Esophagus muscularis mucosa (tissue), 4 donors: ENCODE measurements at places on chromosomes 7 and 10. TPM values are rescaled to one million over a fixed set of nuclear protein-coding genes. Genes with fewer than 3 reads are reported as not detected.
A peak's percentile ranks its signal among the peaks of the same experiment; 100 is the strongest.

DNA sequence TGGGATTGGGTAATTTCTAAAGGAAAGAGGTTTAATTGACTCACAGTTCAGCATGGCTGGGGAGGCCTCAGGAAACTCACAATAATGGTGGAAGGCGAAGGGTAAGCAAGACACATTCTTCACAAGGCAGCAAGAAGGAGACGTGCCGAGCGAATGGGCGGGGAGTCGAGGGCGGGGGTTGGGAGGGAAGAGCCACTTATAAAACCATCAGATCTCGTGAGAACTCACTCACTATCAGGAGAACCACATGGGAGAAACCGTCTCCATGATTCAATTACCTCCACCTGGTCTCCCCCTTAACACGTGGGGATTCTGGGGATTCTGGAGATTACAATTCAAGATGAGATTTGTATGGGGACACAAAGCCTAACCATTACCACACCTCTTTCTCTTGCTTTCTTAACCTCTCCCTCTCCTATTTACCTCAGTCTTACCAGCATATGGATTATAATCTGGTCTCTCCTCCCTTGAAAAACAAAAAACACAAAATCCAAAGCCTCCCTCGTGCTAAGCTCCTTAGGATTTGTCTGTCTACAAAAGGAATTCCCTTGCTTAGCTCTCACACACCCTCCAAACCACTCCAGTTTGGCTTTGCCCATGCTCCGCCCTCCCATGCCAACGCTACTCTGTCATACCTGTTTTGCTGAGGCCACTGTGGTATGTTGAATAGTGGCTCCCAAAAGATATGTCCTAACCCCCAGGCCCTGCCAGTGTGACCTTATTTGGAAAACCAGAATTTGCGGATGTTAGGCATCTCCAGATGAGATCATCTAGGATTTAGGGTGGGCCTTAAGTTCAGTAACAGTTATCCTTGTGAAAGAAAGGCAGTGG, 19.6 kb upstream of the EFCAB10 start:
- no peaks in the 10 kb centered on the region for H3K27me3 ChIP-seq
- no peak overlapping the region for H3K27ac ChIP-seq
- no peak for DNase-seq

Gene HTR5A
- not detected for total RNA-seq

Gene TMEM72
- not detected for total RNA-seq

- no peak overlapping the region for H3K4me3 ChIP-seq
- peak overlapping the region; percentile 55 for H3K27ac ChIP-seq
These were observed 175.5 kb upstream of the ITGB1 start for GRCh38 chr10:33133557-33133956.

- no peaks in the 10 kb centered on the region for H3K36me3 ChIP-seq
- peaks cover 29% of the 10 kb centered on the region for H3K4me1 ChIP-seq
- no peak for DNase-seq
- H3K27ac ChIP-seq: peak overlapping the region; percentile 64
- H3K4me3 ChIP-seq: no peak overlapping the region
These were observed 227.4 kb downstream of the PRKG1 start for GRCh38 chr10:51301644-51302043.

Gene UFSP1
- total RNA-seq: 3.5 TPM

Gene SPAM1
- not detected for total RNA-seq

DNA sequence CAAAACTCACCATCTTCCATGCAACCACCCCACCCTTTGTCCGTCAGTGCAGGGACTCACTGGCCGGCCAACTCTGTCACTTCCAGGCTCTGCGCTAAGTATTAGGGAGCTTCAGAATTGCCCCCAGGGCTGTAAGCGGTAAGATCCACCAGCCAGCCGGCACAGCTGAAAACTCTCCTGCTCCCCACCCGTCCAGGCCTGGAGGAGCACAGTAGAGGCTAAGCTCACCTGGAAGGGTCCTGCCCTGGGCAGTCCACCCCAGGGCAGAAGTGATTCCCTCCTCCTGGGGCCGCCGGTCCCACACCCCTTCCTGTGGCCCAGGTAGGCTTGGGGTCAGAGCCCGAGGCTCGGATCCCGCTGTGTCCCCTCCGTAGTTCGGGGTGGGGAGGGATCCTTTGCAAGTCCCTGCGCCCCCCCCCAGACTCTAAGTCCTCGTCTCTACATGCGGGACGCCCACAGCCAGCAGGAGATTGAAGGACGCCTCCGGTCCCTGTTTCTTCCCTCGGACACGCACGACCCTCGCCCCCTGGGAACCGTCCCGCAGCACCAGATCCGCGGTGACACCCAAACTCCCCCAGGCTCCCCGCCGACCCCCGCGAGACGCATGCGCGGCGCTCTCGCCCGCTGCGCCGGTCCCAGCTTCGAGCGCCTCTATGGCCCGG, 138.9 kb downstream of the ARHGAP22 start:
- H3K4me1 ChIP-seq: peaks cover 11% of the 10 kb centered on the region
- no peaks in the 10 kb centered on the region for H3K36me3 ChIP-seq
- H3K27me3 ChIP-seq: no peaks in the 10 kb centered on the region
- peak overlapping the region; percentile 20 for H3K4me3 ChIP-seq
- H3K27ac ChIP-seq: no peak overlapping the region

Gene ENTPD1
- 30.3 TPM for total RNA-seq

- H3K4me1 ChIP-seq: no peaks in the 10 kb centered on the region
- no peak overlapping the region for H3K27ac ChIP-seq
- no peak overlapping the region for H3K4me3 ChIP-seq
- no peak for DNase-seq
- no peaks in the 10 kb centered on the region for H3K36me3 ChIP-seq
These were observed 63.1 kb upstream of the DUSP5 start for GRCh38 chr10:110434489-110435096.

- H3K4me1 ChIP-seq: peaks cover 14% of the 10 kb centered on the region
- DNase-seq: no peak
- no peak overlapping the region for H3K27ac ChIP-seq
- no peaks in the 10 kb centered on the region for H3K27me3 ChIP-seq
These were observed 156.4 kb upstream of the FGFR2 start for GRCh38 chr10:121754666-121755065.

- H3K36me3 ChIP-seq: no peaks in the 10 kb centered on the region
- peak overlapping the region; percentile 32 for H3K4me3 ChIP-seq
- H3K27me3 ChIP-seq: peaks cover 71% of the 10 kb centered on the region
- peaks cover 25% of the 10 kb centered on the region for H3K4me1 ChIP-seq
These were observed 4.8 kb upstream of the KCP start for GRCh38 chr7:128915271-128915819.

- peaks cover 40% of the 10 kb centered on the region for H3K4me1 ChIP-seq
- H3K27me3 ChIP-seq: no peaks in the 10 kb centered on the region
- DNase-seq: no peak
- no peaks in the 10 kb centered on the region for H3K36me3 ChIP-seq
- H3K27ac ChIP-seq: no peak overlapping the region
These were observed 193.7 kb downstream of the RNLS start for GRCh38 chr10:88389456-88389855.

GRCh38 chr10:79162861-79163665, 94.3 kb downstream of the ZMIZ1 start:
- no peaks in the 10 kb centered on the region for H3K27me3 ChIP-seq

DNA sequence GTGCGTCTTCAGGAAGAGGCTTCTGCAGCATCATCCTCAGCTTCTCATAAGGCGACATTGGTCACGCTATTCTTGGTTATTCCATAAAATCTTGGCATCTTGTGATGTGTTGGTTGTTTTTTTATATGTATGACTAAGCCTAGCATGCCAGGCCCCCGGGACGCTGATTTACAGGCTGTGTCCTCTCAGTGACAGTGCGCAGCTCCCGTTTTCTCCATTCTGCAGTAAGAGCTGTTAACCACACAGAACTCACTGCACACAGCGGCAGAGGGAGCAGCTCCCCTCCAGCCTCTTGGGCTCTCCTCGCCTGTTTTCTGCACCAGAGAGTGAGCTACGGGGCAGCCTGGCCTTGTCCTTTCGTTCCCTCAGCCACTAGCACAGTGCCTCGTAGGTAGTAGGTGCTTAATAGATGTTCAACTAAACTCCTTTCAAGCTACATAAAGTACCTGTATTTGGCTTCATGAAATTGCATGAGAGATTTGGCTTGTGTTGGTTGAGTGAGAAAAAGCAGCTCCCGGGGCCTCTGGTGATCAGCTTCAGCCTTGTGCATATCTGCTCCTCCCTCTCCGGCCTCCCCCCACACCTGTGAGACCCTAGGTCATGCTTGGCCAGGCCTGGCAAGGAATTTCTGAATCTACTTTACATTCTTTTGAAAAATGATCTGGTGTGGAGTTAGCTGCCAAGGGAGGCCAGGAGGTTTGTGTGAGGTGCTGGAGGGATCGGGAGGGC, 116.2 kb downstream of the WDR37 start:
- H3K27ac ChIP-seq: no peak overlapping the region
- no peaks in the 10 kb centered on the region for H3K4me1 ChIP-seq
- no peak overlapping the region for H3K4me3 ChIP-seq

DNA sequence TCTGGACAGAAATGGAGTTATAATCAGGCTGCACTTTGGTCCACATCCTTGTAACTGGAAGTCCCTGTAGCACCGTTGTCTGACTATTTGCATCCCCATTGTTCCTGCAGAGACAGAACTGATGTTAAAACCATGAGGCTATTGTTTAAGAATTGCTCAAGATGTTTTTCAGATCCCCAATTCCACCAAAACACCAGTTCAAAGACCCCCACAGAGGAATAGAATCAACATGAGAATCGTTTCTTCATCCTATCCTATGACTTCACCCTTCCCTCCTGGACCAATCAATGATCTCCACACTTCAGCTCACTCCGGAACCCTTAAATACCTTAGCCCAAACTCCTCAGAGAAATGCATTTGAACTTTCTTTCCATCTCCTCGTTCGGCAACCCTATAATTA, 57.1 kb upstream of the GRID1 start:
- no peak for DNase-seq
- H3K36me3 ChIP-seq: no peaks in the 10 kb centered on the region
- H3K4me3 ChIP-seq: no peak overlapping the region
- H3K27me3 ChIP-seq: no peaks in the 10 kb centered on the region

GRCh38 chr7:131974671-131975070, 418.2 kb upstream of the PODXL start:
- H3K4me1 ChIP-seq: no peaks in the 10 kb centered on the region
- no peak overlapping the region for H3K27ac ChIP-seq
- H3K27me3 ChIP-seq: no peaks in the 10 kb centered on the region
- H3K4me3 ChIP-seq: no peak overlapping the region

DNA sequence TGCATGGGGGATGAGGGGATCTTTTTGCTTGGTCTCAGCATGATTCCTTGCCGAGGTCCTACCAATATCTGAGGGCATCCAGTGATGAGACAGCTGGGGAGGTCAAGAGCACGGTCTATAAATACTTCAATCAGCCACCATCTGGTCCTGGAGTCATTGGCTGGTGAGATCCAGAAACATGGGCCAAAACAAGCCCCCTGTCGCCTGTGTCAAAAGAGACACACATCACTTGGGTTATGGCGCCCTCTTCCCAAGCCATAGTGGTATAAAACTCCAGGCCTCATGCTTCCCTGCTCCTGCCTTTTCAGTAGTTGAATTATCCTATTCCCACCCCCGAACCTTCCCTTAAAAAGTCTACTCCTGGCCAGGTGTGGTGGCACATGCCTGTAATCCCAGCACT, 60.9 kb downstream of the SLC35B4 start:
- DNase-seq: no peak
- no peaks in the 10 kb centered on the region for H3K27me3 ChIP-seq
- no peaks in the 10 kb centered on the region for H3K4me1 ChIP-seq
- no peak overlapping the region for H3K4me3 ChIP-seq
- H3K27ac ChIP-seq: no peak overlapping the region
- H3K36me3 ChIP-seq: no peaks in the 10 kb centered on the region

DNA sequence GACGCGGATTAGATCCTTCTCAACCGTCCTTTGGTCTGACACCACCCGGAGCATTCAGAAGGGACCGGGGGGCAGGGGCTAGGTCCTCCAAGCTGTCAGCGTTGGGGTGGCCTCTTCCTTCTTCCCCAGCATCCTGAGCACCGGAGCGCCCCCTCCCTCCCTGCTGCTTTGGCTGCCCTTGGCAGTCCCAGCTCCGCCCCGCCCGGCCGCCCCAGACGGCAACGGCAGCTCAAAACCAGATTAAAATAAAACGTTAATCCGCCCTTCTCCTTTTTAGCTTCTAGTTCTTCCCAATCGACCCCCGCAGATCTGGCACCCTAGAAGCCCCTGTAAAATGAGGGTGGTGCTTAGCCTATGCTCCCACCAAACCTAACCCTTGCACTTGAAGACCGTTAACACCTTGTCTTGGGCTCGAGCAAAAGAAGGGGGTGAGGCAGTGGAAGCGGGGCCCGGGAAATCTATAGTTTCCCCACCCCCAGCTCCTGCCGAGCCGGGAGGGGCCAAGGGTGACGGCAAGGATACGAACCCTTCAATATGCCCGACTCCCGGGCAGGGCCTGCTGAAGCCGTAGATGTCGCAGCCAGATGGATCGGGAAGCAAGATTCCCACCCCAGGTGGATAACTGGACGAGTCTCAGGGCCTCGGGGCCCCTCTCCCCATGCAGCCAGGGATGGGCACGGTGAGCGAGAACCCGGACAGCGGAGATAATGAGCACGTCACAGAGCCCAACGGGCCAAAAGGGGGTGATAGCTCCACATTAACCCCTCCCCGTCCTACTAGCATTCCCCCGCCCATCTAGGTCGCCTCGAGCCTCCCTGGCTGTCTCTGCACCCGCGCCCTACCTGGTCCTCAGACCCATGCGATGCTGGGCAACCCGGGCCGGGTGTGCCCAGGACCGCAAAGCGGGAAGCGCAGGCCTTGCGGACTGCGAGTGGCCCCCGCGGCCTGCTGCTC, 169.7 kb downstream of the NRF1 start:
- H3K27ac ChIP-seq: no peak overlapping the region
- H3K27me3 ChIP-seq: peaks cover 50% of the 10 kb centered on the region
- H3K4me3 ChIP-seq: peak overlapping the region; percentile 58
- no peak for DNase-seq
- H3K36me3 ChIP-seq: no peaks in the 10 kb centered on the region

DNA sequence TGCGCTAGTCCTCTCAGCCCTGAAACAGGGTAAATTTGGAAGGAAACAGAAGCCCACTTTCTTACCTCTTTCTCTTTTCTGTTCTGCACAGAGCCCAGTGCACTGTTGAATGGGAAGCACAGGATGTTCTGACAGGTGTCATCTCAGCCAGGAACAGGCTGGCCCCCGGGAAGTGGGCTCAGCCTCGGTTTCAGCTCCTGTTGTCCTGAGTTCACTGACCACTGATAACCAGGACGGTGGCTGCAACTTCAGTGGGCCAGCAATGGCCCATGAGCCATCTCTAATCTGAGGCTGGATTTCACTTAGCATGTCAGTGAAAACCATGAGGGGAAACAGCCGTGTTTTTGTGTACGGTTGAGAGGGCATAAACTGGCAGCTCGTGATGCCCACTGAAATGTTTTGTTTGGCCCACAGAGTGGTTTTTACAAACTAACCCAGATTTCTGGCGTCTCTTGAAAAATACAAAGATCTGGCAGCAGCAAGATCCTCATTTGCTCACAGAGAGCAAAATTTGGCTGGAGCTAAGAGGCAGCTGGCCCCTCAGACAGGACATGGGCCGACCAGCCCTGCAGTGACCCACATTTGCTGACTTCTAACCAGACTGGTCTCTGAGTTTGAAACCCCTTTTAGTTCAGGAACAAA, 455.9 kb downstream of the PAXIP1 start:
- H3K27ac ChIP-seq: no peak overlapping the region
- no peaks in the 10 kb centered on the region for H3K27me3 ChIP-seq
- no peaks in the 10 kb centered on the region for H3K36me3 ChIP-seq
- DNase-seq: no peak
- no peak overlapping the region for H3K4me3 ChIP-seq
- no peaks in the 10 kb centered on the region for H3K4me1 ChIP-seq

Gene SVIL
- total RNA-seq: 922 TPM

GRCh38 chr7:100642534-100642907, 1.2 kb upstream of the TFR2 start:
- no peaks in the 10 kb centered on the region for H3K4me1 ChIP-seq
- no peaks in the 10 kb centered on the region for H3K27me3 ChIP-seq
- no peak for DNase-seq
- no peak overlapping the region for H3K27ac ChIP-seq
- H3K36me3 ChIP-seq: no peaks in the 10 kb centered on the region
- H3K4me3 ChIP-seq: no peak overlapping the region
